ENCODE measurements at places on chromosomes 5 and 9. TPM values are rescaled to one million over a fixed set of nuclear protein-coding genes. Genes with fewer than 3 reads are reported as not detected.

CRHBP gene
- not detected for total RNA-seq

COL27A1 gene
- 3.9 TPM for total RNA-seq

CER1 gene
- total RNA-seq, result not detected

OR1J2 gene
- not detected for total RNA-seq

CCDC192 gene
- not detected for total RNA-seq

LURAP1L gene
- total RNA-seq, result 16.2 TPM

PCDHB5 gene
- total RNA-seq, result 1.3 TPM

SLC27A4 gene
- total RNA-seq, result 22.9 TPM

PCDHGB2 gene
- 2.5 TPM for total RNA-seq

CD180 gene
- total RNA-seq, result not detected

REEP2 gene
- total RNA-seq, result 4.4 TPM

PTGS1 gene
- 39.6 TPM for total RNA-seq

FBLL1 gene
- total RNA-seq, result 1.3 TPM

FBP2 gene
- not detected for total RNA-seq

RMND5B gene
- 17.5 TPM for total RNA-seq

MYOT gene
- not detected for total RNA-seq
